ENCODE measurements at places on chromosomes 13 and 19. TPM values are rescaled to one million over a fixed set of nuclear protein-coding genes. Genes with fewer than 3 reads are reported as not detected.

Gene FXYD3
- total RNA-seq, result 157 TPM

Gene NUMBL
- total RNA-seq, result 16.2 TPM

Gene LRG1
- total RNA-seq, result 1.2 TPM

Gene ANGPTL8
- not detected for total RNA-seq

Gene ARL11
- not detected for total RNA-seq

Gene LYPD3
- total RNA-seq, result 13.3 TPM

Gene BEST2
- not detected for total RNA-seq

Gene TGDS
- 10.8 TPM for total RNA-seq

Gene CYP2A6
- total RNA-seq, result not detected

Gene COX7A1
- not detected for total RNA-seq

Gene CTXN1
- total RNA-seq, result 57.8 TPM

Gene CLEC11A
- 5.9 TPM for total RNA-seq

Gene IGSF23
- 0.93 TPM for total RNA-seq

Gene CGB1
- total RNA-seq, result not detected

Gene ZNF443
- total RNA-seq, result 7.7 TPM

Gene C5AR2
- total RNA-seq, result not detected

Gene PRSS57
- total RNA-seq, result not detected

Gene PSG6
- not detected for total RNA-seq

Gene ERFL
- total RNA-seq, result 0.17 TPM

Gene ATP8A2
- total RNA-seq, result 13.8 TPM

Gene ZNF544
- total RNA-seq, result 52.0 TPM

Gene LYPD5
- 0.85 TPM for total RNA-seq

Gene ISOC2
- 44.2 TPM for total RNA-seq

Gene KPTN
- 9.6 TPM for total RNA-seq

Gene ZBTB32
- total RNA-seq, result not detected

Gene ADAMTSL5
- 10.6 TPM for total RNA-seq

Gene SHD
- 4.9 TPM for total RNA-seq

Gene TCF3
- total RNA-seq, result 193 TPM

Gene SYNGR4
- not detected for total RNA-seq

Gene PSPN
- 4.8 TPM for total RNA-seq

Gene PGLYRP1
- total RNA-seq, result not detected
